ENCODE measurements at places on chromosomes 2 and 18.
A peak's percentile ranks its signal among the peaks of the same experiment; 100 is the strongest.

GRCh38 chr18:45596036-45596435 is 19.2 kb upstream of the SLC14A2 start:
- DNase-seq, result no peak

- no peak for DNase-seq
Observed at GRCh38 chr2:24672589-24672988, 120.6 kb downstream of the PTRHD1 start.

DNA sequence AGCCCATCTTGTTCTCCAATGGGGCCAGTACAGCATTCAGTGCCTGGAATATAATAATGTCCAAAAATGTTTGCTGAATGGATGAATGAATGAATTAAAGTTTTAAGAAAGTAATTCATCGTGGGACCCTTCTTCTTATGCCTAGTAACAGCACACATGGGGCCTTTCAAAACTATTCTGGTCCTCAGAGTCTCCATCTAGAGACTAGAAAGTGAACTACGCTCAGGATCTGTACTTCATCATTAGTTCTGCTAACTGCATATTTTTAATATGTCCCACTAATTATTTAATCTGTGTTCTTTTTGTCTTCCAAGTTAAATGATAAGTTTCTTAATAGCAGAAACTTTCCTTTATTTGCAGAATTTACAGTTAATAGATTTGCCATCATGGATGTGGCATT is 172.5 kb downstream of the SMAD2 start:
- peak; percentile 3 for DNase-seq

DNA sequence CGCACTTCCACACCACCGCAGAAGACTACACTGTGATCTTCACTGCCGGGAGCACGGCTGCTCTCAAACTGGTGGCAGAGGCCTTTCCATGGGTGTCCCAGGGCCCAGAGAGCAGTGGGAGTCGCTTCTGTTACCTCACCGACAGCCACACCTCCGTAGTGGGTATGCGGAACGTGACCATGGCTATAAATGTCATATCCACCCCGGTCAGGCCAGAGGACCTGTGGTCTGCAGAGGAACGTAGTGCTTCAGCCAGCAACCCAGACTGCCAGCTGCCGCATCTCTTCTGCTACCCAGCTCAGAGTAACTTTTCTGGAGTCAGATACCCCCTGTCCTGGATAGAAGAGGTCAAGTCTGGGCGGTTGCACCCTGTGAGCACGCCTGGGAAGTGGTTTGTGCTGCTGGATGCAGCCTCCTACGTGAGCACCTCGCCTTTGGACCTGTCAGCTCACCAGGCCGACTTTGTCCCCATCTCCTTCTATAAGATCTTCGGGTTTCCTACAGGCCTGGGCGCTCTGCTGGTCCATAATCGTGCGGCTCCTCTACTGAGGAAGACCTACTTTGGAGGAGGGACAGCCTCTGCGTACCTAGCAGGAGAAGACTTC is 12.5 kb downstream of the MOCOS start:
- DNase-seq, result no peak

DNA sequence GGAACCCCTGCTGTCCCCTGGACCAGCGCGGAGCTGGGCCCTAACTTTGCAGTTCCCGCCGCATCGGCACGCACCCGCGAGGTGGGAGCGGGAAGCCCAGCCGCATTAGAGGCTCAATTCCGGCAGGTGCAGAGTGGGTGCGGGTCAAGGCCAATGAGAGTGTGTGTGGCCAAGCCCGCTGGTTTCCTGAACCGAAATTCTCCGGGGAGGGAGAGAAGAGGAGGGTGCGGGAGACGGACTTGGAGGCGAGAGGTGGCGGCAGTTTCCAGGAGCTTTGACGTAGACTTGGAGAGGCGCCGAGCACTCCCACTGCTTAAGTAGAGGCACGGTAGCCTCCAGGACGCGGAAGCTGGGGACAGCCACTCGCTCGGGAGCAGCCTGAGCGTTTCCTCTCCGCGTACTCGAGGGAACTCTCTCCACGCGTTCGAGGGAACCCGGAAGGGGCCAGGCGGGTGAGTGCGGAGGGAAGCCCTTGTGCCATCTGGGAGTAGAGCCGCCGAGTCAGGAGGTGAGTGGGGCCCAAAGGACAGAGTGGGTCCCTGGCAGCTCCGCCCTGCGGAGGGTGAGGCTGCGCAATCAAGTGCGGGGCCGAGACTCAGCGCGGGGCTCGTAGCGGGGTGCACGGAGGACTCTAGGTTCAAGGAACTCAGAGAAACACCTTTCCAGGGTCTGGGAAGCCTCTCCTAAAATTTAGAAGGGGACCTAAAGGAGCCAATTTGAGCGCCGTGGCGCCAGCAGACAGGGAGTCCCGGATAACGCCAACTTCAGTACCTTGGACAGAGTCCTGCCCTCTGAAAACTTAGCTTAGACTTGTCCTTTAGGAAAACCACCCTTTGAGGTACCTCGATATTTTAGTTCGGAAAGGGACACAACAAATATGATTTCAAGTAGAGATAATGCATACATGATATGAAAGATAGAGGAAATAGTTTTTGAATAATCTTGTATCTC is at the start of gene FAM237A:
TSS of gene FAM237A (plus strand) at position 413 of the 951 bp plus-strand sequence. CDS start 1,750 bp downstream, outside the sequence.
- peak; percentile 56 for DNase-seq

GRCh38 chr2:60463249-60463648 is 90.2 kb downstream of the BCL11A start:
- DNase-seq, result no peak

DNA sequence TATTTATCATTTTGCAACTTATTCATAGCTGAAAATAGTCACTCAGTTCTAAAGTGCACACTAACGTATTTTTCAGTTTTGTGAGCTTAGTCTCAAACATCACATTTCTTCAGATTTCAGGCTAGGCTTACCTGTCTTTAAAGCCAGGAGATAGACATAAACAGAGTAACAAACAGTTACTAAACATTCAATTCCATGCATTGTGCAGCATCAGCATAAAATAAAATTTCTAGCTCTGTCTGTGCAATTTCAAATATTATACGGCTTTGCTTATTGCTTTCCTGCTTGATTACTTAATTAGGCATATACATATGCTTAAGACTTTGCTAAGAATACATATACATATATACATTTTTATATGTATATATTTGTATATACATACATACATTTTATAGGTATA is 637.0 kb downstream of the NR4A2 start:
- DNase-seq, result no peak

DNA sequence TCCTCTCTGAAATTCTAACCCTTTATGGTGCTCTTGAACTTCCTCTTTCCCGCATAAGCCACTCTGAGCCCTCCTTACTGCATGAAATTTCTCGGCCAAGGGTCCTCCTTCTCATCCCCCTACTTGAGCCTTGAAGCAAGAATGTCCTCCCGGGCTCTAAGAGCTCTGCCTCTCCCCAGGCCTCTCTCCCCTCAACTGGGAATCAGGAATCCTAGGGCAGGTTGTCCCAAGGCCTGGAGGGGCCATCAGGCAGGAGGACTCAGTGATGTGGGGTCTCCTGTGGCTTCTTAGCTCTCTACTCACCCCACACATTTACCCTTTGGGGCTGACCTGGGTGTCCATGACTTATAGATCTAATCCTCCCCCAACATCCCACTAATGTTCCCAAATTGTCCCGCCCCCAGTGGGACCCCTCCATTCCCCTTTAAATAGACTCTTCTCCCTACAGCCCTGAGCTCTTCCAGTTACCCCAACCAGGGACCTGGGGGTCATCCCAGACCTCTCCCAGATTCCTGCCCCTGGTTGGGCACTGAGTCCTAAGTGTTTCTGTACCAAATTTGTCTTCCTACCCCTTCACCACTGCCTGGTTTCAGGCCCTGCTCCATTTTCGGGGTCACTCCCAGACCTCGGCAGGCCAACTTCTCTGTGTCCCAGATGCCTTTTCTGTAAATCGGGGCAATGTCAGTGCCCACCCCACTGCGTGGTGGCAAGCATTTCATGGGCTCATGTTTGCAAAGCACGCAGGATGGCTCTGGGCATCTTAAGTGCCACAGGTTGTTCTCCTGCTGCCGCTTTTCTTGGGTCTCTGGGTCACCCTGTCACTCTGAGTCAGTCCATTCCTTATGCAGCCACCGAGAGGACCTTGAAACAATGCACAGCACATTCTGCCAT is 171.2 kb downstream of the ASB1 start:
- DNase-seq, result peak; percentile 4

- DNase-seq, result no peak
Observed at GRCh38 chr2:121288454-121289231, 3.6 kb upstream of the TFCP2L1 start.

DNA sequence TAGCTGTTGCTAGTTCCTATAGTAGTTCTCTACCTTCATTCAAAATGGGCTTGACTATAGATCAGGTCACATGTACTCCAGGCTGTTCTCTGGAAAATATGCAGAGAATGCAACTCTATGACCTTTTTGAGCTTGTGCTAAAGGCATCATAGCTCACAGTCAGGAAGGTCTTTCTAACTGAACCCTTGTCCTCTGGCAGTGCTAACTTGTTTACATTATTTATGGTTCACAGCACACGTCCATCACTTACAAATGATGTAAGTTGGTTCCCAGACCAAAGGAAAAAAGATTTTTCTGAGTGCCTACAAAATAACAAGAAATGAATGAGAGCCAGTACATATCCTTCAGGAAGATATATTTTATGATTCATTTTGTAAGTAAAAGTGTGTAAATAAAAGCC is 236.1 kb downstream of the GCA start:
- no peak for DNase-seq

GRCh38 chr2:233202531-233202944 is 48.9 kb upstream of the ATG16L1 start:
- no peak for DNase-seq
